Pancreas (tissue), 10 donors: ENCODE measurements at places on chromosomes 7 and 10. TPM values are rescaled to one million over a fixed set of nuclear protein-coding genes. Genes with fewer than 3 reads are reported as not detected.

The ANKRD1 gene
- 1.2 TPM for polyA plus RNA-seq

The MYH16 gene
- polyA plus RNA-seq, result 0.02 TPM

The PLXNA4 gene
- 0.19 TPM for polyA plus RNA-seq

The DGKI gene
- 0.15 TPM for polyA plus RNA-seq

The SFTPA1 gene
- 0.87 TPM for polyA plus RNA-seq

The EPHB4 gene
- polyA plus RNA-seq, result 20.5 TPM

The EPHB6 gene
- polyA plus RNA-seq, result 165 TPM

The PHKG1 gene
- polyA plus RNA-seq, result 1.6 TPM

The CTAGE4 gene
- 2.7 TPM for polyA plus RNA-seq

The PDK4 gene
- 71.3 TPM for polyA plus RNA-seq

The LGI1 gene
- 0.99 TPM for polyA plus RNA-seq

GRCh38 chr10:24425151-24425550 lies 216.2 kb downstream of the KIAA1217 start:
- no peak overlapping the region for H3K27ac ChIP-seq
- H3K4me1 ChIP-seq, result no peaks in the 10 kb centered on the region
- no peak overlapping the region for H3K4me3 ChIP-seq
- no peaks in the 10 kb centered on the region for H3K27me3 ChIP-seq
- no peak for DNase-seq
- no peaks in the 10 kb centered on the region for H3K36me3 ChIP-seq

- H3K27ac ChIP-seq, result no peak overlapping the region
- H3K36me3 ChIP-seq, result no peaks in the 10 kb centered on the region
- H3K4me3 ChIP-seq, result no peak overlapping the region
- H3K27me3 ChIP-seq, result no peaks in the 10 kb centered on the region
- H3K4me1 ChIP-seq, result no peaks in the 10 kb centered on the region
Observed at GRCh38 chr10:43872644-43873043, 224.0 kb upstream of the ZNF32 start.

GRCh38 chr10:110391541-110391940 lies 86.8 kb upstream of the SMNDC1 start:
- H3K27ac ChIP-seq, result no peak overlapping the region
- no peaks in the 10 kb centered on the region for H3K27me3 ChIP-seq
- DNase-seq, result no peak
- no peak overlapping the region for H3K4me3 ChIP-seq

GRCh38 chr10:86063341-86063740 lies 303.3 kb downstream of the GRID1 start:
- H3K36me3 ChIP-seq, result no peaks in the 10 kb centered on the region
- no peak overlapping the region for H3K27ac ChIP-seq
- H3K4me1 ChIP-seq, result no peaks in the 10 kb centered on the region
- H3K4me3 ChIP-seq, result no peak overlapping the region
- no peak for DNase-seq

DNA sequence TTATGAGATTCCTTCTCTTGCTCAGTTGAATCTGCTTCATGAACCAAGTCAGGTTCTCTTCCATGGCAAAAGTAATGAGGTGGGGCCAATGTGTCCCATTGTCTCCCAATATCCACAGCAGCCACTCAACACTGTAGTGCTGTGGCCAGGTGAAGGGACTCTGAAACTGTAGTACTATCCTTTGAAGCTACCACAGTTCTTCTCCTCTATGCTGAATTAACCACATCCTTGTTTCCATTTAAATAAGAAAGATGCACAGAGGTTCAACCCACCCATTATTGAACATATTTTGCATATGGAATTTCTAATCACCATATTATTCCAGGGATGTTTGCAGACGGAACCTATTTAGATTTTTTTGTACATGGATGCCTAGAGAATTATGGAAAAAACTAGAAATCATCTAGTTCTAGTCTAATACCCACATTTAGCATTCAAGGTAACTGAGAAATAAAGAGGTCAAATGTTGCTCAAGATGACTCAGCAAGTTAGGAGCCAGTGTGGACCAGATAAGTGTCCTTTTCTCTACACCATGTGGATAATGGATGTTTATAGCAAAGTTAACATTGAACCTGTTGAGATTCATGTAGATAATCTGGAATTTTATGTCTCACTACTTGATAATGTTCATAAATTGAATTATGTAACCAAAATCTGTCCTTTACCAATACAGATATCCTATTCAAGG lies 64.5 kb downstream of the LRRTM3 start:
- no peak overlapping the region for H3K27ac ChIP-seq
- H3K36me3 ChIP-seq, result no peaks in the 10 kb centered on the region
- DNase-seq, result no peak
- H3K4me1 ChIP-seq, result no peaks in the 10 kb centered on the region
- no peaks in the 10 kb centered on the region for H3K27me3 ChIP-seq

DNA sequence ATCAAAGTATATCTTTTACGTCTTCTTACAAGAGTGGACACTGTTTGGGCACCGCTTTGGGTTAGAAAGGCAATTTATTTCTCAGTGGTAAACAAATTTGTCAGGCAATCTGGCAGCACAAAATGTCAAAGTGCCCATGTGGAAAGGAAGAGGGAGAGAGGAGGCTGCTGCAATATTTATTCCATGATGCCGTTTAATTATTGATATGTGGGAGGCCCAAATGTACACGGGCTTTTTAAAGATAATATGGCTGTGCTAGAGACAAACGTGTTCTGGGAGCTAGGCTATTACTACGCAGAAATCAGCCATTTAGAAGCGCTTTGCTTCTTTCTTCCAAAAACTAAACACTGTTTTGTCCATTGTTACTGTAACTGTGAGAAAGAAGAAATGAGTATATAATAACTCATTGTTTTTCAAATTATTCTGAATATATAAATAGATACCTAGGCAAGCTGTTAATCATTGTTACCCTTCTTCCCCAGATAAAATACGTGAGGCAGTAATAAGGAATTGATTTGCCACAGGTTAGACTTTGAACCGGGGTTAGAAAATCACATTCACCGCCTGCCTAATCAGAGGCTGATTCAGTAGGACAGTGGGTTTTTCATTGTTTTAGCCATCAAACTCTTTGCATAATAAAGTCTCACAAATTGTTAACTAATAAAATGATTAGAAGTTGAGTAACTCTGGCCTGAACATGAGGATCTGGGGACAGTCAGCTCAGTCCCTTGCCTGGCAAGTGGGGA lies 116.5 kb upstream of the FRMD4A start:
- H3K4me3 ChIP-seq, result no peak overlapping the region
- H3K36me3 ChIP-seq, result no peaks in the 10 kb centered on the region
- H3K27ac ChIP-seq, result no peak overlapping the region
- H3K4me1 ChIP-seq, result no peaks in the 10 kb centered on the region
- no peaks in the 10 kb centered on the region for H3K27me3 ChIP-seq
- DNase-seq, result no peak

GRCh38 chr7:40775877-40776276 lies 641.1 kb downstream of the SUGCT start:
- no peak overlapping the region for H3K4me3 ChIP-seq
- no peak for DNase-seq
- H3K36me3 ChIP-seq, result no peaks in the 10 kb centered on the region
- H3K27ac ChIP-seq, result no peak overlapping the region

DNA sequence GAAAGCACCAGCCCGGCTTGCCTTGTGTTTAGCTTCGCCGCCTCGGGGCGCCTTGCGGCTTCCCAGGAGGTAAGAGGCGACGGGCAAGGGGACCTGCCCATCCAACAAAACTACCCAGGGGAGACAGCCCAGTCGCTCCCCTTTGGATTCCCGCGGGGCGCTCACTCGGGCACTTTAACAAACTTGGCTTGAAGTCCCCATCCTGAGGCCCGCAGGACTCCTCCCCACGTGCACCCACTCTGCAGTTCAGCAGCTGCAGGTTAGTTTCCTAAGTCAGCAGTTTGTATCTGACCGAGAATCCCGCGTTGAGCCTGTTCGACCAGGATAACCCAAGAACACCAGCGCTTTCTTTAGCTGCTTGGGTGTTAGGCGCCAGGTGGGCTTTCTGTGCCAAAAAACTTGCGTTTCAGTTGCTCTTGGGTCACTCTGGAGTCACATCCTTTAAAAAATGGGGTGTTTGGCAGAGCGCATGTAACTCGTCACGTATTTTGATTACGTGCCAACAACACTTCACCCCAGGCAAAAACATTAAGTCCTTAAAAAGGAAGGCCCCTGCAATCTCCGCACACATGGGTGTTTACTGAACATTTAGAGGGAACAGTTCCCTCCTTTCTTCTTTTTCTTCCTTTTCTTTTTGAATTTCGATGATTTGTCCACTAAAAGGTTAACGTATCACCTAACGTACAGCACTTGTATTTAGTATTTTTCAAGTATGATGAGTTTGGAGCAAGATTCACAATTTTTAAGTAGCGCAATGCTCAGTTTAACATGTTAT lies 876 bp downstream of the DNAH11 start:
- no peak overlapping the region for H3K27ac ChIP-seq
- peak overlapping the region; percentile 40 for H3K4me3 ChIP-seq
- DNase-seq, result no peak
- no peaks in the 10 kb centered on the region for H3K36me3 ChIP-seq
- H3K27me3 ChIP-seq, result peaks cover 3% of the 10 kb centered on the region

- peaks cover 13% of the 10 kb centered on the region for H3K4me1 ChIP-seq
- H3K27me3 ChIP-seq, result no peaks in the 10 kb centered on the region
- H3K36me3 ChIP-seq, result no peaks in the 10 kb centered on the region
- no peak overlapping the region for H3K4me3 ChIP-seq
- no peak for DNase-seq
Observed at GRCh38 chr7:151113344-151114150, 27.3 kb downstream of the AGAP3 start.

GRCh38 chr10:114653926-114654325 lies 4.1 kb downstream of the ABLIM1 start:
- H3K4me1 ChIP-seq, result peaks cover 2% of the 10 kb centered on the region
- no peak overlapping the region for H3K4me3 ChIP-seq

DNA sequence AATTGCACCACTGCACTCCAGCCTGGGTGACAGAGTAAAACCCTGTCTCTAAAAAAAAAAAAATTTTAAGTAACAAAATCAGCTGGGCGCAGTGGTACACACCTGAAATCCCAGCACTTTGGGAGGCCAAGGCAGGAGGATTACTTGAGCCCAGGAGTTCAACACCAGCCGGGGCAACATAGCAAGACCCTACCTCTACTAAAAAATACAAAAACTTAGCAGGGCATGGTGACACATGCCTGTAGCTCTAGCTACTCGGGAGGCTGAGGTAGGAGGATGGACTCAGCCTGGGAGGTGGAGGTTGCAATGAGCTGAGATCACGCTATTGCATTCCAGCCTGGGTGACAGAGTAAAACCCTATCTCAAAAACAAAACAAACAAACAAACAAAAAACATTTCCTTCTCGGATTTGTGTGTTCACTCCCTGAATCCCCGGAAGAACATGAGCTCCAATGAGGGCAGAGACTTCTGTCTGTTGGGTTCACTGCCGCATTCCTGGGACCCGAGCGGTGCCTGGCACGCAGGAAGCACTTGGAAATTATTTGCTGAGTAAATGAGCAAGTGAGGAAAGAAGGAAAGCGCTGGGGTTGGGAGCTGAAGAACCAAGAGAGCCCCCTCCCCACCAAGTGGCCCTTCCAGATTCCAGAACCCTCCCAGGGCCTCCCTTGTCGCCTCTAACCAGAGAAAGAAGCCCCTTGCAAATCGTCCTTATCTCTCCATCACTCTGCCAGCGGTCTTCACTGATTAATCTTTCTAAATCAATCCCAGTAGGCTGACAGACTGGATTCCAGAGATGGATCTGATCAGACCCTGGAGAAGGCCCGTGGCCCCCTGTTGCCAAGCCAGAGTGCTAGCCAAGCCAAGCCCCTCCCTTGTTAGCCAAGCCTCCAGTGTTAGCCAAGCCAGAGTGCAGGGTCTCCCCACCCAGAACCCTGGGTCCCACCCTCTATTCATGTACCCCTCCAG lies 6.2 kb downstream of the TNRC18 start:
- H3K36me3 ChIP-seq, result no peaks in the 10 kb centered on the region
- peak overlapping the region; percentile 93 for H3K4me3 ChIP-seq
- H3K27me3 ChIP-seq, result no peaks in the 10 kb centered on the region
- peaks cover 11% of the 10 kb centered on the region for H3K4me1 ChIP-seq

DNA sequence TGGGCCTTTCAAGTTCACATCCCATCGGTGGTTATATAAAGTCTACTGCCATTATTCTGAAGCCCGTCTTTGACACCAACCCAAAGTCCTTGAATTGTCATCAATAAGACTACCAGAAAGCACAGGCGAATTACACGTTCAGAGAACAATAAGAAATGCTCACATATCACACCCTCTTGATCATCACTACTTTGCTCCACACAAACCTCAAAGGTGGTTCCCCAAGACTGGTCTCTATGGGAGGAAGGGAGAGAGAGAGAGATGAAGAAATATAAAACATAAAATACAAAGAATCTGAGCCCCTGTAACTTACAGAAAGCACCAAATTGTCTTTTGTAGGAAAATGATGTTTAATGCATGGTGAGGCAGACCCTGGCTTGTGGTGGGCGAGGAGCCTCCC lies 4.4 kb downstream of the HIPK2 start:
- no peak overlapping the region for H3K27ac ChIP-seq
- no peak overlapping the region for H3K4me3 ChIP-seq
- H3K36me3 ChIP-seq, result no peaks in the 10 kb centered on the region
- DNase-seq, result no peak
- H3K27me3 ChIP-seq, result no peaks in the 10 kb centered on the region
- peaks cover 51% of the 10 kb centered on the region for H3K4me1 ChIP-seq

DNA sequence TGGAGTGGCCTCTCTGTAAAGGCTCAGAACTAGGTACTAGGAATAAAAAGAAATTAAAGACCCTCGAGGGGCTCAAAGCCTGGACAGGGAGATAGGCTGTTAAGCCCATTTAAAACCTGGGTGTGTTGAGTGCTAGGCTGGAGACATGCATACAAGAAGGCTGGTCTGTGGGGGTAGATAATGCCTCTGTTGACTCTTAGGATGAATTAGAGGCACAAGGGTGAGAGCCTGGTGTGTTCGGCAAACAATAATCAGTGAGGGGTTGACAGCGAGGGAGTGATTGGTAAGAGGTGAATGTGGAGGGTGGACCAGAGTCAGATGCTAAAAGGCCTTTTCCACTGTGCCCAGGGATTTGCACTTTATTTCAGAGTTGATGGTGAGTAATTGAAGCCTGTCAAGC lies 12.7 kb downstream of the GSTO2 start:
- H3K27me3 ChIP-seq, result no peaks in the 10 kb centered on the region
- H3K36me3 ChIP-seq, result no peaks in the 10 kb centered on the region
- no peak overlapping the region for H3K4me3 ChIP-seq
- DNase-seq, result no peak
- H3K27ac ChIP-seq, result no peak overlapping the region

DNA sequence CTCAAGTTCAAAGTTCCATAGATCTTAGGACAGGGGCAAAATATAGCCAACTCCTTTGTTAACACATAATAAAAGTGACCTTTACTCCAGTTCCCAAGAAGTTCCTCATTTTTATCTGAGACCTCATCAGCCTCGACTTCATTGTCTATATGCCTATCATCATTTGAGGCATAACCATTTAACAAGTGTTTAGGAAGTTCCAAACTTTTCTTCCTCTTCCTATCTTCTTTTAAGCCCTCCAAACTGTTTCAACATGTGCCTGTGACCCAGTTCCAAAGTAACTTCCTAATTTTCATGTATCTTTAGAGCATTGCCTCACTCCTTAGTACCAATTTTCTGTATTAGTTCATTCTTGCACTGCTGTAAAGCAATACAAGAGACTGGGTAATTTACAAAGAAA lies 569.1 kb downstream of the ANKRD7 start:
- no peaks in the 10 kb centered on the region for H3K36me3 ChIP-seq
- no peaks in the 10 kb centered on the region for H3K4me1 ChIP-seq
- H3K27me3 ChIP-seq, result no peaks in the 10 kb centered on the region
- no peak overlapping the region for H3K4me3 ChIP-seq

- no peak overlapping the region for H3K27ac ChIP-seq
- no peaks in the 10 kb centered on the region for H3K36me3 ChIP-seq
- H3K4me1 ChIP-seq, result no peaks in the 10 kb centered on the region
- no peak for DNase-seq
Observed at GRCh38 chr7:25832456-25832855, 319.5 kb upstream of the NFE2L3 start.

GRCh38 chr10:60339757-60340156 lies 49.9 kb downstream of the ANK3 start:
- no peak overlapping the region for H3K27ac ChIP-seq
- H3K4me3 ChIP-seq, result no peak overlapping the region
- no peak for DNase-seq
- no peaks in the 10 kb centered on the region for H3K36me3 ChIP-seq
- H3K4me1 ChIP-seq, result no peaks in the 10 kb centered on the region
